ENCODE measurements at places on chromosomes 7 and 10. TPM values are rescaled to one million over a fixed set of nuclear protein-coding genes. Genes with fewer than 3 reads are reported as not detected.

DNA sequence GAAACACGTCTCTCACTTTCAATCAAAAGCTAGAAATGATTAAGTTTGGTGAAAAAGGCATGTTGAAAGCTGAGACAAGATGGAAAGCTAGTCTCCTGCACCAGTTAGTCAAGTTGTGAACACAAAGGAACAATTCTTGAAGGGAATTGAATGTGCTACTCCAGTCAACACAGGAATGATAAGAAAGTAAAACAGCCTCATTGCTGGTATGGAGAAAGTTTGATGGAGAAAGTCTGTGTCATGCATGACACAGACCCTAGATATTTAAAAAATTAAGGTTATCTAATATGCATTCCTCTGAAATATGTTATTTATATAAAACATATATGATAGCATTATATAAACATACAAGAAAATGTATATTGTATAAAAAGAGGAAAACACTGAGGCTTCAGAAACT lies 699.4 kb upstream of the FZD8 start:
- DNase-seq = peak; percentile 8

DNA sequence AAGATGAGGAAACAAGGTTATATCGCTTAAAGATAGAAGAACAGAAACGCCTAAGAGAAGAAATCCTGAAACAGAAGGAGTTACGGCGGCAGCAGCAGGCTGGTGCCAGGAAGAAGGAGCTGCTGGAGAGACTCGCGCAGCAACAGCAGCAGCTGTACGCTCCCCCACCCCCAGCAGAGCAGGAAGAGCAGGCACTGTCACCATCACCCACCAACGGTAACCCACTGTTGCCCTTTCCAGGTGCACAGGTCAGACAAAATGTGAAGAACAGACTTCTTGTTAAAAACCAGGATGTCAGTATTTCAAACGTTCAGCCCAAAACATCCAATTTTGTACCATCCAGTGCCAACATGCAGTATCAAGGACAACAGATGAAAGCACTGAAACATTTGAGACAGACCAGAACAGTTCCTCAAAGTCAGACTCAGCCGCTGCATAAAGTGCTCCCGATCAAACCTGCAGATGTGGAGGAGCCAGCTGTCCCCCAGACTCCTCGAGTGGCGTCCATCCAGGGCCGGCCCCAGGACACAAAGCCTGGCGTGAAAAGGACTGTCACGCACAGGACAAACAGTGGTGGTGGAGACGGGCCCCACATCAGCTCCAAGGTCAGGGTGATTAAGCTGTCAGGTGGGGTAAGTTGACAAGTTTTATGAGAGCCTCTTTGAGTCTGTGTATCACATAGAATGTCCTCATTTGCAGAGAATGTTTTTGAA lies 67.1 kb downstream of the SHH start:
- DNase-seq = no peak

- DNase-seq = no peak
Observed at GRCh38 chr7:155931396-155932085, 119.3 kb upstream of the SHH start.

DNA sequence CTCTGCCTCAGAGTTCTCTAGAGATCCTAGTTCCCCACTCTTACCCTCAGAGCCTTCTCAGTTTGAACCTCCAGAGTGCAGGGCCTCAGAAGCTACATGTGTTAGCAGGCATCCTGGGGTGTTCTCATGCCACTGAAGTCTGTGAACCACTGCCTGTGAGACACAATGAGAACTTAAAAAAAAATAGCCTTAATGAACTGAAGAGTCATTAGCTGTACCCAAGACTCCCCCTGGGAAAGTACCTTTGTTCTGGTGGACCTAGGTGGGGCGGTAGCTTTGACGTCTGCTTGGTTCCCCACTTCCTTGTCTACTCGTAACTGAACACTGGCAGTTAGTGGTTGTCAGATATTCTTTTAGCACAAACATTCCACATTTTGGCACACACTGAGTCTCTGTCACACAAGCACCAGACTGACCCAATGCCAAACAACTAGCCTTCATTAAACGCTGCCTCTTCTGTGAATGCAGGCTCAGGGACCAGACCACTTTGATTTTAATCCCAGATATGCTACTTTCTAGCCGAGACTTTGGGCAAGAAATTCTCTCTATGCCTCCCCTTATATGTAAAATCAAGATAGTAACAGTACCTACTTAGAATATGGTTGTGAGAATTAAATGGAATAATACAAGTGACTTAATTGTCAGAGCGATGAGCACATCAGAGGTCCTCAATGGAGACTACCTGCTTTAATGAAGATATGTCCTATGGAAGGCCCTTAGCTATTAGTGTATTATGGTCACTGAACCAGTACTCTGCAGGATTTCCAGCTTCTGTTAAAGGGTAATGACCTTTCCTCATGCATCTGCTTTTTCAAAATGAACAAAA lies 75.3 kb upstream of the CC2D2B start:
- no peak for DNase-seq

DNA sequence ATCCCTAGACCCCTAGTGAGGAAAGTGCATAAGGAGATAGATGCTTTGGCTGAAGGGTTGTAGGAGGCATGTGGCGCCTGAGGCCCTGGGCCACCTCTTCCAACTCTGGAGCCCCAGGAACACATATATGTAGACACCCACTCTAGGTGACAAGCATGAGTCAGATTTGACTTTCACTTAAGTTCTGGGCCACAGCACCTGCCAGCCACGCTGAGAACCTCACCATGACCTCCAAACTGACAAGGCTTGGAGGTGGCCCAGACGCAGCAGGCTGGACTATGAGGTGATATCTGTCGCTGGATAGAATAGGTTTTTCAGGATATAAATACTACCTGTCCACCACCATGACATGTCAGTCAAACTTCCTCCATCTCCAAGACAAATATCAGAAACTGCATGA lies 894.0 kb upstream of the ZNF722 start:
- DNase-seq = no peak

GRCh38 chr7:155986497-155987160 lies 174.4 kb upstream of the SHH start:
- no peak for DNase-seq

DNA sequence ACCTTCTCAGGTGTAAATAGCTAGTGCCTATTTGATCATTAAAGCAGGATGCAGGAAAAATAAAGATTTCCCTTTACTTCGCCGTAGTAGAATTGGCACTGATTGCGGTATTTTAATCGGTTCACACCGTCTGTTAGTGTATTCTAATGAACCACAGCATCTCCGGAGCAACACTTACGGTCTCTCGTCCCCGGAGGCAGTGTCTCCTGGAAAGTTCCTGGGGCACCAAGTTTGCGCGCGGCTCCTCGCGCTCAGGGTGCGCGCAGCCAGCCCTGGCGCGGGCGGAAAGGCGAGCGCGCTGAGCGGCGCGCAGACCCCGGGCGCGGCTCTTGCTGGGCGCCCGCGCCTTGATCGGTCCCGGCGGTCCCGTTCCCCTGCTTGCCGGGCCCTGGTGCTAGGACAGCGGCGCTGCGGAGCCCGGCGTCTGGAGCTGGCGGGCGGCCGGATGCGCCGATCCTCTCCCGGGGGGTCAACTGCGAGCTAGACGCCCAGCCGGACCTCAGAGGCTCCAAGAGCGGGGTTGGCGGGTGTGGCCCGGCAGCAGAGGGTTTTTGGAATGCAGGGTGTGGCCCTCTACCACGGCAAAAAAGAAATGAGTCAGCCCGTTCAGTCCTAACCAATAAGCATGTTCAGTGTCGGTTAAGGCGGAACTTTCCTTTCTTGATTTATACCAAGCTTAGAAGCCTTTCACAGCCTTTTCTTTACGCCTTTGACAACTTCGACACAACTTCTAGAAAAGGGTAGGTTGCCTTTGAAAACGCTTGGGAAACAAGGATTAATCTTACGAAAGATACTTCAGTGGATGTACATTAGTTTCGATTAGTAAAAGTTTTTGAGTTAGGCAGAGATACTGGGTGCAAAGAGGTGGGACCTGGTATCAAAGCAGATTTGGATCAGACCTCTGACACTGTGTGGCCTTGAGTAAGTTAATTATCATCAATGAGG lies 166.8 kb upstream of the ASAH2 start:
- peak; percentile 90 for DNase-seq

GRCh38 chr7:86479144-86479543 lies 164.6 kb upstream of the GRM3 start:
- no peak for DNase-seq

DNA sequence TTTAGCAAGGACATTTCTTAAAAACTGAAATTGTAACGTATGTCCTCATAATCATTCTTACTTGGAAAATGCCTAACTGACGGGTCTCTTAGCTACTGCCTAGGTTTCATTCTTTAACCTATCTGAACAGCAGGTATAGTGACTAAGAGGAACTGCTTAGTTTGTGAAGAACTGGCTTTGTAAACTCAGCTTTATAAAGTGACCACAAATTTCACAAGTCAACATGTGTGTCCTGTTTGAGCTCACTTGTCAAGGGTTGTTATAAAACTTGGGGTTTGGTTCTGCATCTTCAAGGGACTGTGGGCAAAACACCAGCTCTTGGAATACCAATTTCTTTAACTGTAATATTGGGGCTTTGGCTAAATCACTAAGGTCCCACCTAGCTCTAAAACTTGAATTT lies 32.2 kb downstream of the MRPS33 start:
- no peak for DNase-seq

DNA sequence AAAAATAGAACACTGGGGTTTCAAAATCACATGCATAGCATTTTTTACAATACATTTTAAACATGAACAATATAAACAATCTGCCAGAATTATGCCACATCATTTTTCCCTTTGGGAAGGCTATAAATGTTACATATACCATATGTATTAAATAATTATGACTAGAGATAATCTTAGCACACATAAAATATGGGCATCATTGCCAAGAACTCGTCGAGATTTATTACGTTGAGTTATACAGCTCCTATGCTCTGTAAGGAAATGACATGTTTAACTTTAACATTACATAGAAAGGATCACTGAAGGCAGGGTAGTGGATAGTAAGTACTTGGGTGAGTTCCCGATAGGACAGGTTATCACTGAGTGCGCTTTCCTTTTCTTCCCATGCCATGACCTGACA lies 267.8 kb downstream of the PARD3 start:
- peak; percentile 85 for DNase-seq

DNA sequence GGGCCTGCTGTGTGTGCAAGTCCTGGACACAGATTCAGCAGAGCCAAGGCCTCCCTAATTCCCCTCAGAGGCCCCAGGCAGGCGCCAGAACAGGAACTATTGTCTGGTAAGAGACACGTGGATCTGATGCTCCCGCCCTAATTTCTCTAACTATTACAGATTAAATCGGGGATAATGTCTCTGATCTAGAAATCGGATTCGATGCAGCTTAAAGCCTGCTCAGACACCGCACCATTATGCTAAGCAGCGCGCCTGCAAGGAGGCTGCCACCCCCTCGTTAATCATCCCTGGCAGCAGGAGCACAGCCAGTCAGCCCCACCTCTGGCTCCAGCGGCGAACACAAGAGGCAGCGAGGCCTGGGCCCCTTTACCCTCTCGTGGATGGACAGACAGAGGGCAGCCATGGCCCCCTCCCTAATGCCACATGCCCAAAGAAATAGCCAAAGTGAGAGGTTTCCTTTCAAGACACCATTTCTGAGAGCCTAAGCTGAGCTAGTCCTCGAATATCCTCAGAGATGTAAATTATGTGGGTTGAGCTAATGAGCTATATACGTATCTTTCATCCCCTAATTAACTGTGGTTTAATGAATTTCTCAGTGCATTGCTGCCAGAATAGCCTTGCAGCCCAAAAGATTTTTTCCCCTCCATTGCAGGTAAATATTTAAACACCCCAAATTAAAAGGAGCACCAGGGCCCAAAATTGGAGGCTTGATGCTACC lies 122.1 kb downstream of the GRID1 start:
- no peak for DNase-seq

GRCh38 chr7:7122033-7122478 lies 60.3 kb upstream of the C1GALT1 start:
- DNase-seq = peak; percentile 5

DNA sequence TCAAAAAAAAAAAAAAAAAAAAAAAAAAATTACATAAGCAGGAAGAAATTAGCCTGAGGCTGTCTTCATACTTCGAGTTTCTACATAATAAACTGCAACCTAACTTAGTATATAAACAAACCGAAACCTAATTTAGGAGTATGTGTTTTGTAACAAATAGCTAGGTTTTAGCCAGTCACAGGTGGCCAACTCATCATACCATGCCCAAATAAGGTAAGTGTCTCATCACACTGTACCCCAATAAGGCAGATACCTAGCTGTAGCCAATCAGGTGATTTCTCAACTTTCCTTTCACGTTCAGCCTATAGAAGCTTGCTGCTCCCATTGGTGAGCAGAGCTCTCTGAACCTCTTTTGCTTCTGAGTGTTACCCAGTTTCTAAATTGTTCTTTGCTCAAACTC lies 13.9 kb upstream of the AGR2 start:
- DNase-seq = no peak

DNA sequence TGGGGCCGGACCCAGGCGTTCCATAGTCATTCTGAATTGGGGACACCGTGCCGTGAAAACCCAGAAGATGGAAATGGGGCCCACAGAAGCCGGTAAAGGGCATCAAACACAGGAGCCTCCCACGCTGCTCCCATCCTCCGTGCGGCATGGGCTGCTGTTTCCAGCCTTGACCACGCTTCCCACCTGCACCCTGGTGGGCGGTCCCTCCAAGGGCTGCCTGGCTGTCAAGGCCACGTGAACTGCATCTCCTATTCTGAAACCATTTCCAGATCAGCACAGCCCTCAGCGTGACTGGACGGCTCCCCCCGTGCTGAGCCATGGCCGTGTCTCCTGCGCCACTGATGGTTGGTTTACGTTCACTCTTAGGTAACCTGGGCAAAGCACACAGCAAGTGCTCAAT lies 14.1 kb downstream of the CFAP46 start:
- DNase-seq = no peak

- no peak for DNase-seq
Observed at GRCh38 chr10:97534746-97535367, 36.1 kb downstream of the UBTD1 start.

DNA sequence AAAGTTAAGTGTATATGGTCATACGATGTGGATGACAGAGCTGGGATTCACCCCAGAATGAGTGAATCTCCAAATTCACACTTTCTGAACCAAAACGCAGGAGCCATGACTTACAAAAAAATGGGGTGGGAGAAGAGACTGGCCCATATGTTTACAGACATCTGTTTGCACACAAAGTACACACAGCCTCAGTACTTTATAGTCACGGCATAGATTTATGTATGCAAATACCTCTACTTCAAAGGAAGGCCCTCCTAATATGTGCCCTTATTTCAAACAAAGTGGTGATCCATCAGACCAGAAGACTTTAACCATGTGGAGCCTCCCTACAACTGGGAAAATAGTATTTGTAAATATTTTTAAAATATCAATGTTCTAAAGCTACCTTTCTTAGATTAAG lies 22.2 kb upstream of the JMJD1C start:
- DNase-seq = no peak

- DNase-seq = no peak
Observed at GRCh38 chr7:4202154-4202736, 479.9 kb upstream of the FOXK1 start.

- peak; percentile 89 for DNase-seq
Observed at GRCh38 chr7:23347682-23348180, 48.6 kb downstream of the MALSU1 start.

- no peak for DNase-seq
Observed at GRCh38 chr7:25922296-25922695, 229.7 kb upstream of the NFE2L3 start.

GRCh38 chr10:75176736-75177135 lies 33.9 kb upstream of the VDAC2 start:
- no peak for DNase-seq

- DNase-seq = peak; percentile 4
Observed at GRCh38 chr7:113521468-113521867, 397.3 kb downstream of the PPP1R3A start.

The PRTFDC1 gene
- 32.7 TPM for polyA plus RNA-seq

The VWDE gene
- polyA plus RNA-seq = 0.07 TPM

The C10orf95 gene
- not detected for polyA plus RNA-seq

The PRLHR gene
- polyA plus RNA-seq = not detected

The RUFY2 gene
- polyA plus RNA-seq = 18.4 TPM

The IGF2BP3 gene
- polyA plus RNA-seq = 21.6 TPM
